ENCODE measurements at places on chromosomes 4 and X.

DNA sequence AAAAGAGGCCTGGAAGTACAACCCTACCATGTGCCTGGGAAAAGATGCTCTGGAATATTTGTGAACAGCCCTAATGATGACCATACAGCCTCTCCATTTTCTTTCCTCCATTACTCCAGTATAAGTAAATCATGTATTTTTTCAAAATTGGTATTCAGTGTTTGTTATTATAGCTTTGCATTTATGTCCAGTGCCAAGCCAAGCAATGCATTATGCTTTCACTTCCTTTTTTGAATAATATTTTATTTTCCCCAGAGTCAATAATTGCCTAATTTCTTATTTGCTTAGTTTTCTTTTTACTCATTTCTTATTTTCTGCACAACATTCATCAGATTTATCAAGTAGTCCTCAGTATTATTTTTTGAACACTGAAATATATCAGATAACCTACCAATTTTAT lies 49.3 kb upstream of the EOLA2 start:
- DNase-seq = no peak

DNA sequence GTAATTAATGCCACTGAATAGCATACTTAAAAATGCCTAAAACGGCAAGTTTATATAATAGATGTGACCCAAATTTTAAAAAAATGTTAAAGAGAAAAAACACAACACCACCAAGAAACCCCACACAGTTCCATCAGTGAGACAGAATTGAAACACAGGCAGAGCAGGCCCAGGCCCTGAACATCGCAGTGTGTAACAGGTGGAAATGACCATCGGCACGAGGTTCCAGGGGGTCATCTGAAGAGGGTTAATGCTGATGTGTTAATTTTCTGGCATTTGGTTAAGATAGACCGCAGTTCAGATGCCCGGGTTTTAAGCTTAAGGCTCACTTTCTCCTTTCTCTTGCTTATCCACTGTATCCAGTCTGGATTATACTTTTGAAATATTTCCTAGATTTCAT lies 66.8 kb downstream of the ANAPC4 start:
- DNase-seq = no peak

DNA sequence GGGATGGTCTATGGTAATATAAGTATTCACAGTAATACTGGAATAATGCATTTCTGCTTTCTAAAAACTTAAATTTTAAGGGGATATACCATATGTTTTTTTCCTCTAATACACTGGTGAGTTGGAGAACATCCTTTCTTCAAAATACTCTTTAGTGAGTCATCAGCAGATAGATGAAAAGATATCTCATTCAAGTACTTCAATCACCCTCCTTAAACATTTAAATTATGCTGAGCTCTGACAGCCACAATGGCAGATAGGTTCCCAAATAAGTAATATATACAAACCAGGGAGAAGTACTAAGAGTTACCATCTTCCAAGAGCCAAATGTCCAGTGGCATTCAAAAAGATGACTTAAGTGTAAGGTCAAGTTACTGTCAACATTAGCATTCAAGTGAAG lies 52.2 kb downstream of the AMMECR1 start:
- DNase-seq = no peak

DNA sequence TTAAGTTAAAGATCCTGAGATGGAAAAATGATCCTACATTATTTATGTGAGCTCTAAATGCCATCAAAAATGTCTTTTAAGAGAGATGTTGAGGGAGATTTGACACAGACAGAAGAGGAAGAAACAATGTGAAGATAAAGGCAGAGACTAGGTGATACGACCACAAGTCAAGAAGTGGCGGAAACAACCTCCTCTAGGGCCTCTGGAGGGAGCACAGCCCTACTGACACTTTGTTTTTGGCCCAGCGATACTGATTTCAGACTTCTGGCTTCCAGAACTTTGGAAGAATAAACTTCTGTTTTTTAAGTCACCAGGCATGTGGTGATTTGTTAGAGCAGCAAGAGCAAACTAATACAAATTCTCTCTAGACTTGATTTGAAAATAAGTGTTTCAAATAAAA lies 1216.1 kb downstream of the FSTL5 start:
- DNase-seq = no peak

- no peak for DNase-seq
Observed at GRCh38 chr4:158906073-158906472, 137.2 kb downstream of the FNIP2 start.

- DNase-seq = no peak
Observed at GRCh38 chrX:9341291-9342201, 123.3 kb upstream of the TBL1X start.

DNA sequence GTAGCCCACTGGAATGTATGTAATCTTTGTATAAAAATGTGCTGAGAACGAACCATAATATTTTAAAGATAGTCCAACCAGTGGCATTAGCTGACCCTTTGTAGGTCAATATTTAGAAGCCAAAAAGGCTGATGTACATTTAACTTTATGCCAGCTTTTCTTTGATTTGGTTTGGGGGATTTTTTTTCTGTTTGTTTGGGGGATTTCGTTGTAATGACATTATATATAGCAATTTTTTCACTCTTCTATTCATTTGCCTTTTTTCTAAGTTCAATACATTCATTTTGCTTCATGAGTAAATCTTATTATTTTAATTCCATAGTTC lies 382.0 kb upstream of the NOCT start:
- no peak for DNase-seq

GRCh38 chrX:30215357-30215843 lies at the start of gene MAGEB2:
Gene MAGEB2, plus strand, starts transcription at chrX:30215563. Its CDS starts 3,018 bp downstream, at chrX:30218581.
- DNase-seq = no peak

GRCh38 chr4:80199004-80199560 lies 1.8 kb downstream of the PRDM8 start:
- no peak for DNase-seq

- no peak for DNase-seq
Observed at GRCh38 chr4:153522802-153523094, 56.6 kb downstream of the TMEM131L start.

- DNase-seq = no peak
Observed at GRCh38 chrX:35622040-35622439, 176.1 kb upstream of the MAGEB16 start.

DNA sequence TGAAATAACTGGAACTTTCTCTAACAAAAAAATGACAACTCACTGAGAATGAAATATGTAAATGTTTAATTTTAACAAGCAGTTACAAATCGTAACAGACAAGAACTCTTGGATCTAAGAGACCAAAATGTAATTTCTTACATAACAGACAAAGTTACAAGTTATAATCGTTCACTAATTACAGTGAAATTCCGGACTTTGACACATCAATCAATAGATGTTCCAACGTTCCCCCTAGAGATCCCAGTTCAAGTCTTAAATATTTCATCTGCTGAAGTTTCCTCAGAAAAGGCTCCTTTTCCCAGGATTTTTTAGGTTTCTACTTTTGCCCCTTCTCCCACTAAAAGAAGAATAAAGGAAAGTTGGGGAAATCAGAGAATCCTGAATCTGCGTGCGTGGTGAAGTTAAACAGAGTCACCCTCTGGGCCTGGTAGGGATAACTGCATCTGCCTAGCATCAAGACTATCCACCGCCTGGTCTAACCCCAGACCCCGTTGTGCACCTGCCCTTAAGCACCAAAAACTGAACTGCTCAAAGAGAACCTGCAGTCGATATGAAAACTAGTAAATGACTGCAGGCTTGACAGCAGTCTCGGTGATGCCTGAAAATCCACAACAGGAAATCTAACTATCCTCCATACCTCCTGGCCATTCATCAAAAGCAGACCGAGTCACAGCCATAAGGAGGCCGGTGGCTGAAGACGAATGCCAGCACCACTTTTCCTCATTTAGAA lies 2.3 kb downstream of the IRF2 start:
- no peak for DNase-seq

GRCh38 chrX:25175743-25176142 lies 160.0 kb upstream of the ARX start:
- DNase-seq = no peak

DNA sequence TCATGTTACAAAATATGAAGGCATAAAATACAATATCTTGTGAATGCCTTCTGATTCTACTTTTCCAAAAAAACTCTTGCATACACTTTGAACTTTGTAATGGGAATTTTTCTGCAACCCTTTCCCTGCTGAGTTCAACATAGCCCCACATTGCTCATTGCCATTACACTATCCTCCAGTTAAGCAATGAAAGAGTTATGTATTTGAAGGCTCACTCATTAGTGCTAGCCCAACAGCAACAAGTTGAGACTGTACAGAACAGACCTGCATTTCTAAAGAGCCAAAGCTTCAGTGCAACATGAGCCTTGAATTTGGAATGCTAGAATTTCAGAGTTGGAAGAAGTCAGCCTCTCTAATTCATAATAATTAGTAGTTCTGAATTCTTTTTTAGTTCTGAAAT lies 44.4 kb upstream of the STAG2 start:
- DNase-seq = no peak

GRCh38 chr4:145546175-145546915 lies 64.7 kb downstream of the SMAD1 start:
- DNase-seq = no peak

- no peak for DNase-seq
Observed at GRCh38 chr4:10077483-10078335, 38.9 kb downstream of the WDR1 start.

GRCh38 chr4:80049402-80049801 lies 23.6 kb downstream of the ANTXR2 start:
- no peak for DNase-seq

DNA sequence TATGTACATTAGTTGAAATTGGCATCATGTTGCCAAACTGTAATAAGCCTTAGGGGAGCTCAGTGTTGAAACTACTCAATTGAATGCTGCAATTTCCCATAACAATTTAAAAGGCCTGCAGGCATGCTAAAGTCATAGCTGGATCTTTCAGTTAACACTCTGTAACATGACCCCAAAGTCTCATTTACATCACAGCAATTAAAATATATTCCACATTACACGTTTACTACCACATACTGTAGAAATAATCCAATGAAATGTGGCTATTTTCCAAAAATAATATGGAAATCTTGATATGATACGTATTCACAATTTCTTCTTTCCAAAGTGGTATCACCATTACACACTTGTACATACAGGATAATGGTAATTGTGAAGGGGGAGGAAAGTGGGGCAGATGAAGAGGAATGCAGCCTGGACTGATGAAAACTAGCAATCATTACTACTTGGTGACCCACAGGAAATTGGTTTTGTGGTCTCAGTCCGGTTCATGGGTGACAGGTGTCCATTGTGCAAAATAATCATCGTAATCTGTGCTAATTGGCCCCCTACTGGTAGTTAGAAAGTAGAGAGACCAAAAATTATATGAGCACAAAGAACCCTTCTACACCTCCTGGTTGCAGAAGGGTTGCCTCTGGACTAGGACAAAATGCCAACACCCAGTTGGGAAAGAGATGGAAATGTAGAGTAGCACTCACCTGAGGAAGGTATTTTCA lies 63.7 kb downstream of the TENM3 start:
- no peak for DNase-seq

- DNase-seq = no peak
Observed at GRCh38 chr4:26719954-26720552, 136.2 kb downstream of the TBC1D19 start.

- peak; percentile 77 for DNase-seq
Observed at GRCh38 chrX:40154853-40155588, 57.3 kb upstream of the BCOR start.

DNA sequence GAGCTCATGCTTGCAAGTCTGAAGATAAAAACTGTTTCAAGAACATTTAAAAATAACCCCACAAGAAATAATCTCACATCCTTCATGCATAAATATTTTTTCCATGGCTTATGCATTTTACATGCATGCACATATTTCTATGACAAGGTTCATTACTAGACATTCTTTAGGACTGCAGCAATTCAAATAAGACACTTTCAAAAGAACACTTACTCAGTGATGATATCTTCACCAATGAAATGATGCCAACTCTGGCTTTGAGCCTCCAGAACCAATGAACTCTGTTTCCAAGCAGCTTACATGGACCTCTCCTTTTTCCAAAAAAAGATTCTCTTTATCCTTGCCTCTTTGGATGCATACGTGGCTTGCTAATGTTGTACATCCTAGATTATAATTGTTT lies 279.9 kb downstream of the ADAM29 start:
- no peak for DNase-seq

GRCh38 chr4:54585321-54586000 lies 72.3 kb upstream of the KIT start:
- DNase-seq = no peak

DNA sequence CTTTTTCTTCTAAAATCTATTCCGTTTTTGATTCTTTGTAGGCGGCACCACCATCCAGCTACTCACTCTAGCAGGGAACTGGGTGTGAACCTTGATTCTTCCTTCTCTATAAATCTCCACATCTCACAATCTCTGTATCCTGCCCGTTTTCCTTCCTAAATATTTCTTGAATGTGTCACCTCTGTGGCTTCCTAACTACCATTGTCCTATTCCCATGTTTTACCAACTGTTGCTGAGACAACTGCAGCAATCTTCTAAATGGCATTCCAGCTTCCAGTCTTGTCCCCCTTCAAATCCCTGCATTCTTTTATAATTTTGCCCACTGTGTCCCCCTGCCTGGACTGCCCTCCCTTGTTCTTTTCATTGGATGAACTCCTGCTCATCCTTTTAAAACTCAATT lies 641.3 kb downstream of the RPA4 start:
- DNase-seq = no peak

- no peak for DNase-seq
Observed at GRCh38 chr4:12124138-12124537, 695.4 kb upstream of the HS3ST1 start.

DNA sequence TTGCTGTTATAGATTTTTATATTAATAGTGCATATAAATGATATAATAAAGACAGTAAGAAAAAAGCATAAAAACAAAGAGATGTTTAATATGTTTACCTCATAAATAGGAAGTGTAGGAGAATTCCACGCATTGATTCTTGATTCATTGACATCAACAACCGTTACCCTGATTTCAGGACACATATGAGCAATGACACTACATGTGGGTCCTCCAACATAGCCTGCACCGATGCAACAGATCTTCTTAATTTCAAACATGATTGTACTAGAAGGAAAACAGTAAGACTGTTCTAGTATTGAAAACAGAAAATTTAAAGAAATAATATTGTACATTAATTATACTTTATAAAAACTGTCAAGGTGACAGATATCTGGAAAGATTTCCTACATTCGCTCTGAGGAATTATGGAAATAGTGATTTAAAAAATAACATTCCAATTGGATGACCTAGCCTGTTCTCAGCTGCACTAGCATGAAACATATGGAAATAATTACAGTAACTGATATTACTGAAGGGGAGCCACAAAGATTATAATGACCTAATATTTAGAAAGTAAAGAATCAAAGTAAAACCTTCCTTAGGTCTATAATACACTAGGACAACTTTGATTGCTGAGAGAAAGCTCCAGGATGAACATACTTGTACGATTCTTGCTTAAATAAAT lies 5.9 kb downstream of the UGDH start:
- DNase-seq = no peak

- DNase-seq = no peak
Observed at GRCh38 chr4:188658958-188659522, 519.8 kb downstream of the TRIML1 start.

Data from type B pancreatic cell (in vitro differentiated cells).